Stomach (tissue), 19 donors: ENCODE measurements at places on chromosomes 12 and 14.

- no peak overlapping the region for H3K4me3 ChIP-seq
- no peaks in the 10 kb centered on the region for H3K27me3 ChIP-seq
- H3K36me3 ChIP-seq: no peaks in the 10 kb centered on the region
- no peak for DNase-seq
These were observed 9.7 kb downstream of the PDE6H start for GRCh38 chr12:14982562-14982961.

- H3K4me1 ChIP-seq: peaks cover 45% of the 10 kb centered on the region
- H3K36me3 ChIP-seq: no peaks in the 10 kb centered on the region
- peak; percentile 67 for DNase-seq
- H3K4me3 ChIP-seq: no peak overlapping the region
These were observed 15.4 kb downstream of the SYNE2 start for GRCh38 chr14:63867933-63868921.

DNA sequence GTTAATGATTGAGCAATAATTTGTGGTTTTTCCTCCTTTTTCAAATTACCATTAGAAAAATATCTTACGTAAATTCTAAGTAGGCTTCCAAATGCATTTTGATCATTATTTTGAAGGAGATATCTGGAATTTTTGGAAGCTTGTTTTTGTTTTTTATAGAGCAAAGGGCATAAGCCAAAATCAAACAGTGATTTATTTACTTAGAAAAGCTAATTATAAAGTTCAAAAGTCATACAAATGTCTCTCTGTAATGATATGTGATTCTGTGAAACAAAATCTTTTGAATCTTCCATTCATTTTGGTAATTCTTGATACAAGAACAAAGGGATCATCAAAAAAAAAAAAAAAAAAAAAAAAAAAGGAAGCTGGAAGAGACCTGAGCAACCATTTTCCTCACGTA, 416.8 kb downstream of the ETNK1 start:
- no peak for DNase-seq
- no peak overlapping the region for H3K4me3 ChIP-seq
- no peak overlapping the region for H3K27ac ChIP-seq

GRCh38 chr14:32620303-32620702, 291.2 kb downstream of the AKAP6 start:
- no peaks in the 10 kb centered on the region for H3K4me1 ChIP-seq
- no peaks in the 10 kb centered on the region for H3K27me3 ChIP-seq
- H3K4me3 ChIP-seq: no peak overlapping the region
- no peak for DNase-seq
- no peaks in the 10 kb centered on the region for H3K36me3 ChIP-seq
- H3K27ac ChIP-seq: no peak overlapping the region

- no peaks in the 10 kb centered on the region for H3K27me3 ChIP-seq
- no peaks in the 10 kb centered on the region for H3K36me3 ChIP-seq
- DNase-seq: peak; percentile 14
- H3K4me1 ChIP-seq: no peaks in the 10 kb centered on the region
These were observed 47.0 kb upstream of the OR6J1 start for GRCh38 chr14:22691171-22691570.

DNA sequence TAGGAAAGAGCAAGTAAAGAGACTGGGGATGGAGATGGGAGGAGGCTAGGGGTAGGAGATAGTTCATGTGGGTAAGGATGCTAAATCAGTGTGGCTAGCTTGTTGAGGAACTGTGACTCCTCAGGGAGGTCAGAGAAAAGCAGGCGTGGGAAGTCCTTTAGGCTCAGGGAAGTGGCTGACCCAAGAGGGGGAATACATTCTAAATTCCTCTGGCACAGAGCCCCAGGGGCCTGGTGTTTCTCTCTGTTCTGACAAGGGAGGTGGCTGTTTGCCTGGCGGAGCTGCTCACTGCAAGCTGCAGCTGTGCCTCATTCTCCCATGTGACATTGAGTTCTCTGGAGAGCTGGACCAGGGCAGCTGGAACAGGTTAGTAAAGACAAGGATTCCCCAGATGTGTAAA, 152.2 kb upstream of the SLC38A2 start:
- H3K36me3 ChIP-seq: no peaks in the 10 kb centered on the region
- H3K4me1 ChIP-seq: peaks cover 32% of the 10 kb centered on the region
- H3K4me3 ChIP-seq: no peak overlapping the region
- H3K27me3 ChIP-seq: no peaks in the 10 kb centered on the region

- DNase-seq: no peak
- no peaks in the 10 kb centered on the region for H3K4me1 ChIP-seq
- no peaks in the 10 kb centered on the region for H3K27me3 ChIP-seq
- H3K36me3 ChIP-seq: no peaks in the 10 kb centered on the region
- H3K27ac ChIP-seq: no peak overlapping the region
- H3K4me3 ChIP-seq: no peak overlapping the region
These were observed 25.3 kb downstream of the GRIN2B start for GRCh38 chr12:13956060-13956590.

GRCh38 chr12:52203079-52203921, 11.5 kb upstream of the KRT80 start:
- H3K27me3 ChIP-seq: peaks cover 21% of the 10 kb centered on the region
- peaks cover 10% of the 10 kb centered on the region for H3K4me1 ChIP-seq

GRCh38 chr12:51465491-51465890, 40.9 kb downstream of the SLC4A8 start:
- no peak overlapping the region for H3K4me3 ChIP-seq
- no peak overlapping the region for H3K27ac ChIP-seq
- no peaks in the 10 kb centered on the region for H3K4me1 ChIP-seq
- no peaks in the 10 kb centered on the region for H3K36me3 ChIP-seq

- no peaks in the 10 kb centered on the region for H3K27me3 ChIP-seq
- H3K4me3 ChIP-seq: peak within 1 kb of the TSS; percentile 62
- DNase-seq: peak; percentile 80
- H3K4me1 ChIP-seq: peaks cover 91% of the 10 kb centered on the region
These were observed at the start of gene DGLUCY for GRCh38 chr14:91113829-91114078. Gene DGLUCY (plus strand): TSS chr14:91114073. CDS start chr14:91160295, 46,222 bp downstream.

DNA sequence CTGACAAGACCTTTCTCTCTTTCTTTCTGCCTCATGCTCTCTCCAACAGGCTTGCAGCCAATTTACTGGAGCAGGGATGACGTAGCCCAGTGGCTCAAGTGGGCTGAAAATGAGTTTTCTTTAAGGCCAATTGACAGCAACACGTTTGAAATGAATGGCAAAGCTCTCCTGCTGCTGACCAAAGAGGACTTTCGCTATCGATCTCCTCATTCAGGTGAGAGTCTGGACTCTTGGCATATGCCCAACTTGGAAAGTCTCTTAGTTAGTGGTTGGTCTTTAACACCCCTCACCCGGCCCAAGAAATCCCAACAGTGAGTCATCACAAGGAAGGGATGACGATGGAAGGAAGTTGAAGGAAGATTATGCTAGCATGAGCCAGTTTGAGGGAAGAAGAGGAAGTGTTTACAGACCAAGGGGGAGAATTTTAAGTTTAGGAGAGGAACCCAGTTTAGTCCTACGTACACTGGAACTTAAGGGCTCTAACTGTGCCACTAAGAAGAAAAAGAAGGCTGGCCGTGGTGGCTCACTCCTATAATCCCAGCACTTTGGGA, 189.7 kb downstream of the ETV6 start:
- H3K36me3 ChIP-seq: no peaks in the 10 kb centered on the region
- H3K4me3 ChIP-seq: no peak overlapping the region
- no peaks in the 10 kb centered on the region for H3K27me3 ChIP-seq
- H3K27ac ChIP-seq: peak overlapping the region; percentile 13

DNA sequence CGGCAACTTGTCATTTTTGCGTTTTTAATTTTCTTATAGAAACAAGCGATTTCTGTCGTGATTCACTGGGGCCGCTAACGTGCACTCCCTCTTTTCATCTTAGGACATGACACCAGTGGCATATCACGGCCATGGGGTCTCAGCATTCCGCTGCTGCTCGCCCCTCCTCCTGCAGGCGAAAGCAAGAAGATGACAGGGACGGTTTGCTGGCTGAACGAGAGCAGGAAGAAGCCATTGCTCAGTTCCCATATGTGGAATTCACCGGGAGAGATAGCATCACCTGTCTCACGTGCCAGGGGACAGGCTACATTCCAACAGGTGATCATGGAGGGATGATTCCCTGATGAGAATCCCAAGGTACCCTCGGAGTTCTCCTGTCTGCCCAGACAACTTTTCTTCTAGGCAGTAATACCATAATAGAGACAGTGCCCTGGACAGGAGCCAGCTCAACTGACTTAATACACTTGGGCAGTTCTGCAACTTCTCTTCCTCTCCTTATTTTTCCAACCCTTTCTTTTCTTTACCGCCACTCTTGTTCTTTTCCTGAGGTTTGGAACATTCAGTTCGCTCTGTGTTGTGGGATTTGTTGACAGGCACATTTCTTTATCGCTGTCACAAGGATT, 821 bp downstream of the TMEM106C start:
- no peaks in the 10 kb centered on the region for H3K27me3 ChIP-seq
- H3K4me3 ChIP-seq: peak overlapping the region; percentile 72
- H3K4me1 ChIP-seq: peaks cover 4% of the 10 kb centered on the region
- peaks cover 3% of the 10 kb centered on the region for H3K36me3 ChIP-seq

GRCh38 chr12:128079446-128079845, 187.5 kb upstream of the TMEM132C start:
- H3K4me3 ChIP-seq: no peak overlapping the region
- H3K27me3 ChIP-seq: no peaks in the 10 kb centered on the region
- no peak for DNase-seq
- H3K36me3 ChIP-seq: no peaks in the 10 kb centered on the region

DNA sequence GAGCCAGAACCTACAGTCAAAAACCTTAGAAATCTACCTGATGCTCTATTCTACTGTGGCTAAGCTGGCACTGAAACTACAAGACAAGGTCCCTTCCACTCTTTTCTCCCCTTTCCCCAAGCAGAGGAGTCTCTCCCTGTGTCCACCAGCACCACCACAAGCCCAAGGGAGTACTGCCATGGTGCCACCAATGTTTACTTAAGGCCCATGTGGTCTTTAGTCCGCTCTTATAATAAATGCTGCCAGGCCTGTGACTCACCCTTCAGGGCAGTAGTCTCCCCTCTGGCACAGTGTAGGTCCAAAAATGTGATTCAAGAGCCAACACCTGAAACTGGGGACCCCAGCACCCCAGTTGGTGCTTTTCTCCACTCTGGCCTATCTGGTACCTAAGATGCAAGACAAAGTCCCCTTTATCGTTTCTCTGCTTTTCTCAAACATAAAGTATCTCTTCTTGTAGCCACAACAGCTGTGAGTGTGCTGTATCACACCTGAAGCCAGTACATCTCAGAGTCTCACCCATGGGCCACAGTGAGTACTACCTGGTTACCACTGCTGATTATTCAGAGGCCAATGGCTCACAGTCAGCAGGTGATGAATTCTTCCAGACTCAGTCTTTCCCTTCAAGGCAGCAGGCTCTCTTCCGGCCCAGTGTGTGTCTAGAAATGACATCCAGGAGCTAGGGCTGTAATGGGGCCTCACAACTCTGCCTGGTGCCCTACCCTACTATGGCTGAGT, 29.3 kb downstream of the SLC38A2 start:
- H3K27me3 ChIP-seq: no peaks in the 10 kb centered on the region
- H3K27ac ChIP-seq: peak overlapping the region; percentile 69
- no peak overlapping the region for H3K4me3 ChIP-seq
- peaks cover 11% of the 10 kb centered on the region for H3K4me1 ChIP-seq
- DNase-seq: peak; percentile 27

GRCh38 chr12:68733661-68734071, 12.3 kb upstream of the SLC35E3 start:
- DNase-seq: no peak
- H3K4me3 ChIP-seq: no peak overlapping the region
- H3K27me3 ChIP-seq: no peaks in the 10 kb centered on the region
- peaks cover 94% of the 10 kb centered on the region for H3K36me3 ChIP-seq
- H3K4me1 ChIP-seq: no peaks in the 10 kb centered on the region

DNA sequence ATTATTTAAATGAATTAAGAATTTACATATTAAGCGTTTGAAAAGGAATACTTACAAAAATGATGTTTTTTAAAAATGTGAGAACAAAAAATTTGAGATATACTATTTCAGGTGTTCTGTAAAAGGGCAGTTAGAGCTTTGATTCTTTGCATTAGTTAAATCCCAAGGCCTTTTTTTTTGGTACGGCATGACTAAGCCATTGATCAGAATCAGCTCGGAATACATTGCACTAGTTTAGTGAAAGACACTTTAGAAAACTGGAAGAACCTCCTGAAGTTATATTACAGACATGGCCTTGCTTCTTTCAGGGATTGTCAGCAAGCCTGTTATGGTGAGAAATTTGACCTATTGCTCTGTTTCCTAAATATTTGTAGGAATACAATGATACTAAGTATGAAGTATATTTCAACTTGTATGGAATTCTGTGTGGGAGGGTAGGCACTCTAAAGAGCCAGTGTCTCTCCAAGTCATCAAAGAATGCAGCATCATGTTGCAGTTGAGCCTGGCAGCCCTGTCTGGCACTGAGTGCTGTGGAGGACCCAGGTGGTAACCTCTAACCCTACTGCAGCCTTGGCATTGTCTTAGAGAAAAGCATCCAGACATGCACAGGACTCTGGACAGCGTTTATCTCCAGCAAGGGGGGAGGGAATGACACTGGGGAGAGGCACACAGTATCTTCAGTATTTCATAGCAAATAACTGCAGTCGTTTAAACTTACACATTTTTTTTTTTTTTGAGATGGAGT, 1.5 kb downstream of the KLC1 start:
- no peaks in the 10 kb centered on the region for H3K27me3 ChIP-seq
- H3K27ac ChIP-seq: peak overlapping the region; percentile 97
- DNase-seq: no peak
- H3K36me3 ChIP-seq: no peaks in the 10 kb centered on the region
- peaks cover 53% of the 10 kb centered on the region for H3K4me1 ChIP-seq

GRCh38 chr14:103522649-103523574, at the start of gene CKB:
Gene CKB (minus strand): TSS chr14:103522830. CDS start chr14:103522493, 337 bp downstream.
- peak within 1 kb of the TSS; percentile 80 for H3K4me3 ChIP-seq
- H3K36me3 ChIP-seq: peaks cover 7% of the 10 kb centered on the region
- peak; percentile 91 for DNase-seq
- no peaks in the 10 kb centered on the region for H3K27me3 ChIP-seq
- peak within 1 kb of the TSS; percentile 84 for H3K27ac ChIP-seq

DNA sequence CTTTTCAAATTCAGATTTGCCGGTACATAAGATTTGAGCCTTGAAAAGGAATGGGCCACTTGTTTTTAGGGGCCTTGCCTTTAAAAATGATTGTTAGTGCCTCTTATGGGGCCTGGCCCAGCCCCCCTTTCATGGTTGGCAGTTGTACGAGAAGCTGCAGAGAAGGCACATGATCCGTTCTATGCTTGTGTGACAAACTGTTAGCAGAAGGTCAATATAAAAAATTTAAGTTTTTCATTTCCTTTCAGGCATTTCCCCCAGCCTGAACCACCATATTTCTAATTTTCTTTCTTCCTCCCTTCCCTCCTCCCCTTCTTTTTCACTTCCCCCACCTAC, 119.1 kb downstream of the PLXNC1 start:
- H3K36me3 ChIP-seq: peaks cover 6% of the 10 kb centered on the region
- peak overlapping the region; percentile 65 for H3K27ac ChIP-seq
- H3K27me3 ChIP-seq: no peaks in the 10 kb centered on the region
- H3K4me1 ChIP-seq: peaks cover 14% of the 10 kb centered on the region
- no peak for DNase-seq

GRCh38 chr14:64952598-64953309, 10.2 kb upstream of the GPX2 start:
- no peak overlapping the region for H3K27ac ChIP-seq
- peaks cover 18% of the 10 kb centered on the region for H3K4me1 ChIP-seq
